ENCODE measurements at places on chromosomes 1 and 21. TPM values are rescaled to one million over a fixed set of nuclear protein-coding genes. Genes with fewer than 3 reads are reported as not detected.

TRNAU1AP gene
- 21.4 TPM for total RNA-seq

GPR161 gene
- total RNA-seq: 7.6 TPM

FCRL2 gene
- total RNA-seq: not detected

KRTAP21-2 gene
- not detected for total RNA-seq

NR5A2 gene
- total RNA-seq: 1.3 TPM

SOAT1 gene
- total RNA-seq: 31.6 TPM

TPTE gene
- not detected for total RNA-seq

PPCS gene
- 115 TPM for total RNA-seq

KCNE2 gene
- total RNA-seq: not detected

FMOD gene
- 36.6 TPM for total RNA-seq

NR1I3 gene
- not detected for total RNA-seq

MRPS14 gene
- 22.9 TPM for total RNA-seq

MX1 gene
- 7.8 TPM for total RNA-seq

SLC16A4 gene
- total RNA-seq: 0.52 TPM

NENF gene
- total RNA-seq: 60.6 TPM

OR10Z1 gene
- not detected for total RNA-seq

CYP4X1 gene
- 41.8 TPM for total RNA-seq

ZMYND12 gene
- 0.72 TPM for total RNA-seq

KLHDC7A gene
- total RNA-seq: 0.31 TPM

C1orf94 gene
- total RNA-seq: not detected

SHISA4 gene
- total RNA-seq: 5.8 TPM

CD101 gene
- total RNA-seq: 1.2 TPM

KRTAP19-1 gene
- total RNA-seq: 29.7 TPM

TNFSF4 gene
- not detected for total RNA-seq

SYT11 gene
- total RNA-seq: 3.3 TPM

CFHR4 gene
- total RNA-seq: not detected

FOXD3 gene
- 1.5 TPM for total RNA-seq

VCAM1 gene
- 2.5 TPM for total RNA-seq

COL8A2 gene
- total RNA-seq: 4.9 TPM

CYP4Z1 gene
- total RNA-seq: 0.81 TPM

SON gene
- 217 TPM for total RNA-seq

SYNC gene
- 8.9 TPM for total RNA-seq

KIAA1614 gene
- 7.9 TPM for total RNA-seq

LIN28A gene
- total RNA-seq: not detected

SLC6A17 gene
- 18.6 TPM for total RNA-seq

All from suprapubic skin (tissue), 4 donors.